Kidney (tissue), 22 donors: ENCODE measurements at places on chromosomes 1 and 21. TPM values are rescaled to one million over a fixed set of nuclear protein-coding genes. Genes with fewer than 3 reads are reported as not detected.

DNA sequence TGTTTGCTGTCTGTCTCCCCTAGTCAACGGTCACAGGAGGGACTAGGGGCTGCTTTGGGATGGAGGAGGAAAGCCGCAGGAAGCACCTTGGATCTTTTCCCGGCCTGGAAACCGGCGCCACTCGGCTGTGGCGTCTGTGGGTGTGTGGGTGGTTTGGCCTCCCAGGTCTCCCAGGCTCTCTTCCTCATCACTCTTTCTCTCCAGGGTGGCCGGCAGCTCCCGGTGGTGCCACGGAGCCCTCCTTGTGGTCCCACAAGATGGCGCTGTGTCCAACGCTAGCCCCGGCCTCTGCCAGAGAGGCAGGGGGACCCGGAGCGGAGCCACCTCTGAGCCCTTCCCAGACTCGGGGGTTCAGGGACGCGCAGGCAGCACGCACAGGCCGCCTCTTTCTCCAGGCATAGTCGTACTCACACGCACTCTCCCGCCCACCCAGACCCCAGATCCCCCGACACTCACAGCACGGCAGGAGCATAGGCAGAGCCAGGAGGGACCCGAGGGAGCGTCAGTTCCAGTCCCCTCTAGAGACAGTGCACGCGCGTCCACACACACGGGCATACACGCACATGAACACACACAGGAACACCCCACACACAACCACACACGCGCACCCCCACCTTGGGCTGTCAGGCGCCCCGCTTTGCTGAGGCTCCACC, 31.2 kb downstream of the CDCP2 start:
- peak overlapping the region; percentile 3 for H3K4me3 ChIP-seq
- H3K4me1 ChIP-seq: peaks cover 10% of the 10 kb centered on the region
- H3K36me3 ChIP-seq: no peaks in the 10 kb centered on the region
- DNase-seq: peak; percentile 90

DNA sequence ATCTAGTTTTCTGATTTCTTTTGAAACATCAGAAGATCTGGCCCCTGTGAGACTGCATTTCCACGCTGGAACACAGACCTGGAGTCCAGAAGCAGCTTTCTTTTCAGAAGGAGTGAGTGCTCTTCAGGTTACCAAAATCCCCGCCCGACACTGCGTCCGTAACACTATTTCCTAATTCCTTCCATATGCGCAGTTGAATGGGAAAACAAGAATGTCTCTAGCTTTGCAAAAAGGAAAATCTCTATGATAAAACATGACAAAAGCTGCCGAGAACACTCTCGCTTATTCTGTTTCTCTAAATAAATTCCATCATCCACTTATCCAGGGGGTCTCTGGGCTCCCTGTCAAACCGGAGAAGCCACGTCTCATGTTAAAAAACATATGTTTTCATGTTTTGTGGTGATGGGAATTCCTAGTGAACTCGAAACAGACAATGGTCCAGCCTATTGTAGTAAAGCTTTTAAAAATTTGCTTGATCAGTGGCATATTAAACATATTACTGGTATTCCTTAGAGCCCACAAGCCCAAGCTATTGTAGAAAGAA, 67.7 kb downstream of the PLD5 start:
- no peaks in the 10 kb centered on the region for H3K4me1 ChIP-seq
- H3K27me3 ChIP-seq: no peaks in the 10 kb centered on the region
- no peak for DNase-seq
- no peaks in the 10 kb centered on the region for H3K36me3 ChIP-seq
- no peak overlapping the region for H3K27ac ChIP-seq

- peaks cover 3% of the 10 kb centered on the region for H3K4me1 ChIP-seq
- no peak overlapping the region for H3K4me3 ChIP-seq
- DNase-seq: no peak
- H3K36me3 ChIP-seq: no peaks in the 10 kb centered on the region
- H3K27me3 ChIP-seq: no peaks in the 10 kb centered on the region
Measured at GRCh38 chr1:247077213-247077612, 1.4 kb downstream of the ZNF670 start.

DNA sequence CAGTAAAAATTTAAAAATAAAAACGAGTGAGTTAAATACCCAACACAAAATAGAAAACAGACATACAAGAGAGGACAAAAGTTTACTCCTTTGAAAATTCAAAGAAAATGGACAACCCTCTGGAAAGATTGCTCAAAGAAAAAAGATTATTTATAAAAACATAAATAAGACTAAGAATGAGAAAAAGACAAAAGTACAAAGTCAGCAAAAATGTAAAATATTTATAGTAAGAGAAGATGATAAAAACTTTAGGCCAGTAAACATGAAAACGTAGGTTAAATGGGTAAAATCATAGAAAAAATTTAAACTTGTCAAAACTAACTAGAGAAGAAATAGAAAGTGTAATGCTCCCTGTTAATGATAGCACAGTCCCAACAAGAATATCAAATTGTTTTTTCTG, 31.9 kb upstream of the SLC45A1 start:
- no peaks in the 10 kb centered on the region for H3K27me3 ChIP-seq
- H3K27ac ChIP-seq: no peak overlapping the region
- H3K4me3 ChIP-seq: no peak overlapping the region
- DNase-seq: no peak

The ITLN2 gene
- total RNA-seq: not detected

The ZSWIM5 gene
- total RNA-seq: 4.8 TPM

The CRB1 gene
- 0.16 TPM for total RNA-seq

The PHLDA3 gene
- total RNA-seq: 25.6 TPM
